ENCODE measurements at places on chromosomes 4 and X.

GRCh38 chrX:92213786-92214185 is 434.6 kb downstream of the PCDH11X start:
- no peak for DNase-seq

- DNase-seq = no peak
These were observed 47.7 kb upstream of the UGDH start for GRCh38 chr4:39574946-39575345.

DNA sequence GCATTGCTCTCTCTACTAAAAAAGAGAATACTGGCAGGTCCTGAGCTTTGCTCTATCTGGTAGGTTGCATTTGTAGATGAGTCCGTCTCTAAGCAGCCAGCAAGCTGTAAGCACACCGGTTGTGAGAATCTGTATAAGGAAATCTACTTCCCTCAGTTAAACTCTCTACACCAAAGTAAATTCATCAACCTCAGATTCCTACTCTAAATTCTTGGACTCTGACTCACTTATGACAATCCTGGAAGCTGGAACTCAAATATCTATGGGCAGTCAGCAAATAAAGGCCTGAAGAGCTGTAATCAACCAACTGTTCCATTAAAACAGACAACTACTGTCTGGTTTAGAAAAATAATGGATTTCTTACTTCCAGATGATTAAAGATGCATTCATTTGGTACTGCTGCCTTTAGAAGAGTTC is 37.9 kb downstream of the FAT1 start:
- no peak for DNase-seq

DNA sequence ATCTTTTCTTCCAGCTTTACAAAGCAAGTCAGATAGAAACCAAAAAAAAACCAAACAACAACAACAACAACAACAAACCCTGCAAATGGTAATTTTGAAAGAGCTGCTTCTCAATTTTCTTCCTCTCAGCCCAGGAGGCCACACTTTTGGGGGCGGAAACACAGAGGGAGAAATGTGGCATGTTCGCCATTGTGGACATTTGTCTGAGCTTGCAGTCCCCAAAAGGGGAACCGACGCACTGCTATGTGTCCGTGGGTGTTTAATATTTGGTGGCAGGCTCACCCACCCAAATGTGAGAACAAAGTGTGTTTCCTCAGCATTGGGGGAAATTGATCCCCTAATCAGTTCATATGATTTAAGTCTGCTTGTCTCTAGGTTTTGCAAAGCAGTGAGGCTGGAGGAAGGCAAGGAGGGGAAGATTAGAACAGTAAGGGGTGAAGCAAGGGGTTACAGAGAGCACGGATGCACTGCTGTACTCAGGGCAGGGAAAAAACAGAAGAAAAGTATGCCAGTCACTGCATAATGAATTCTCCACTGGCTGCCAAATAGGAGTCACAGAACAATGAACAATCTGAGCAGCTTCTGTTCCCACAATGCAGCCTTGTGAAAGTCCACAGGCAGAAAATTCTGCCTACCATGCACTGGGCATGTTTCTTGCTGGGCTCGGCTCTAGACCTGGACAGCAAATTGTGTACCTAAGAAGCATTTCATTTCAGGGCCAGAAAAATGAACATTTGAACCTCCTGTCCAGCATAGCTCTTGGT is 74.7 kb upstream of the GPM6B start:
- no peak for DNase-seq

GRCh38 chr4:143230683-143231082 is 46.0 kb downstream of the USP38 start:
- no peak for DNase-seq

DNA sequence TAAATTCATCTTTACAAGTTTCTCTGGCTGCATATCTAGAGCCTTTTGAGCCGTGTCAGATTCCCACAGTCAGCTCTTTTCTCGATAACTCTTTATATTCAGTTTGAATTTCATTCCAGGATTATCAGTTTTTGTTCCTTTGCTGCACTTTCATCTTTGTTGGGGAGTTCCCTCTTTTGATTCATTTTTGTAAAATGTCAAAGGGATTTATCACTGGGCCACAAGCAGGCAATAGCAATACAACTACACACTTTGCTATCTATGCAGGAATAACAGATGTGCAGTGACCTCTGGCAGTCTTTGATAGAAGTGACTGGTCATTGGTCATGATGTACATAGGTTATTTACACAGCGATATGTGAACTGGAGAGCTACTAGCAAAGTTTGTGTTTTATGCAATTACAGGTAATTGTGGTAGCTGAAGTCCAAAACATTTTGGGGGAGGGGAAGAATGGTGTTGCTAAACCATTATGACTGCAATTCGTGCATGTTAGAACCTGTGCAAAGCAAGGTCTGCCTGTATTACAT is 43.8 kb downstream of the HPGDS start:
- no peak for DNase-seq

DNA sequence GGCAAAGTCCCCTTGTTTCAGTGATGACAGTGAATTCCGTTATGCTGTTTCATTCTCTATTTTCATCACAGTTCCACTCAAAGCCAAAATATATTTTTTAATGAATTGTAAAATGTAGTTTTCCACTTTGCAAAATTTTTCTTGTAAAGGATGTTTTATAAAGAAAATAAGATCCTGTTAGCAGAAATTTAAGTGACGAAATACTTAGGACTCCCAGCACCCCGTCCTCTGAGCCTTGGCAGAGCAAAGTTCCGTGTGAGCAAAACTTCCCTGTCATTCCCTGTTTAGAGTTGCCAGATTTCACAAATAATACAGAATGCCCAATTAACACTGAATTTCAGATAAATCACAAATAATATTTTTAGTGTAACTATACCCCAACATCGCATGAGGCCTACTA is 81.0 kb upstream of the RBPJ start:
- DNase-seq = no peak

DNA sequence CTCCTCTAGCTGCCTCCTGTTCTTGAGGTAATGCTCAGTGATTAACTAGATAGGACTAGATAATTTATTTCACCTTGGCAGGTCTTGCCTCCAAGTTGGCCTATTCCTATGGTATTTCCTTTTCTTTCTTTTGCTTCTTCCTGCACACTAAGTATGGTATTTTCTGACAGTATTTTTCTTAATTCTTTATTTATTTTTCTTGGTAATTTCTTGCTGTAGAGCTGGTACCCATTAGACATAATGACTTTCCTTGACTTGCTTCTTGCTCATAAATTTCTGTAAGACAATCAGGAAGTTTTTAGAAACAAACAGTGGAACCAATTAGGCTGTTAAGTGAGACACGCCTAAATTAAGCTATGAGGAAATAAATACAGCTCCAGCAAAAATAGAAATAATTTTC is 9.5 kb downstream of the RAB9A start:
- no peak for DNase-seq

GRCh38 chr4:158630893-158631292 is 40.8 kb downstream of the C4orf46 start:
- no peak for DNase-seq

GRCh38 chr4:163447481-163447880 is 26.1 kb downstream of the TKTL2 start:
- no peak for DNase-seq

GRCh38 chr4:47510506-47511143 is 25.6 kb downstream of the ATP10D start:
- no peak for DNase-seq

GRCh38 chr4:47031011-47031678 is at the start of gene GABRB1:
GABRB1 (plus strand) TSS chr4:47031567.
- DNase-seq = no peak
